Left hindlimb (tissue), 1 donor: ENCODE measurements at places on chromosomes 2 and 18.

GRCh38 chr2:231379266-231380215, 16.0 kb upstream of the B3GNT7 start:
- DNase-seq: no peak

DNA sequence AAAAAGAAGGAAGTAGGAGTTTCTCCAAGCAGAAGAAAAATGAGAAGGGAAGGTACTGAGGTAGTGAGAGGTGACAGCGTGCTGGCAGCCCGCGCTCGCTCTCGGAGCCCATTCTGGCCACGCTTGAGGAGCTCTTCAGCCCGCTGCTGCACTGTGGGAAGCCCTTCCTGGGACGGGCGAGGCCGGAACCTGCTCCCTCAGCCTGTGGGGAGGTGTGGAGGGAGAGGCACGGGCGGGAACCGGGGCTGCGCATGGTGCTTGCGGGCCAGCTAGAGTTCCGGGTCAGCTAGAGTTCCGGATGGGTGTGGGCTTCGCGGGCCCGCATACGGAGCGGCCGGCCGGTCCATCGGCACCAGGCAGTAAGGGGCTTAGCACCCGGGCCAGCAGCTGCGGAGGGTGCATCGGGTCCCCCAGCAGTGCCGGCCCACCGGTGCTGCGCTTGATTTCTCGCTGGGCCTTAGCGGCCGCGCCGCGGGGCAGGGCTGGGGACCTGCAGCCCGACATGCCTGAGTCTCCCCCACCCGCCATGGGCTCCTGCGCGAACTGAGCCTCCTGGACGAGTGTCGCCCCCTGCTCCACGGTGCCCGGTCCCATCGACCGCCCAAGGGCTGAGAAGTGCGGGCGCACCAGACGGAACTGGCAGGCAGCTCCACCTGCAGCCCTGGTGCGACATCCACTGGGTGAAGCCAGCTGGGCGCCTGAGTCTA, 11.1 kb upstream of the CYS1 start:
- no peak for DNase-seq

DNA sequence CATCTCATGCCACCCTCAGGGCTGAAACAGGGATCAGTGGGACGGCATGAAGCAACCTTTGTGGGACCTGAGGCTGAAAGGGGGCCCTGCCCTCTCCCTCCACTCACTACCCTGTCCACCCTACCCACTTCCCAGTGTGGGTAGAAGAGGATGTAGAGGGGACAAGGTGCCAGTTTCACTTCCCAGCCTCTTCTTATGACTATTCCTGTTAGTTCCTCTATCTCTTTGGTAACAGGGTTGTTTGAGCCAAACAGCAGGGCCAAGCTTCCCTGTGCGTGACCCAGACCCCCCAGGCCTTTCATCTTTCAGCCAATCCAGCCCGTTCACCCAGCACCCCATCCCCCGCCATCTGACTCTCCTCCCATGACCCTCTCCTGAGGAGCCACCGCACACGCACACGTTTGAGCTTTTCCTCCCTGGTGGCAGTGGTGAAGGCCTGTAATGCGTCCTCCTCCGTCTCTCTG, 82.3 kb downstream of the STPG4 start:
- no peak for DNase-seq

DNA sequence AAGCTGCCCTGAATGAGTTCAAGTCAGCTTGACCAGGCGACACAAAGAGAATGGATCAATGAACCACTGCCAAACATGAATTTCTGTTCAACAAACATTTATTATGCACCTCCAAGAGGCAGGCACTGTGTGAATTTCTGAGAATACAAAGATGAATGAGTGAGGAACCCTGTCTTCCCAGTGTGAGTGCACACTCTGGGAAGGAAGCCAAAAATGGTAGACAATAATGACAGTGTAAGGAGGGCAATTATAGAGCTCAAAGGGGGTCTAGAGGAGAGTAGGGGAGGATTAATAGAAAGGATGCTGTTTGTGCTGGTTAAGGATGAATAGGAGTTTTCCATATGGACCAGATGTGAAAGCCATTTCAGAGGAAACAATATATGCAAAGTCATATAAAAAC, 213.4 kb downstream of the DCC start:
- DNase-seq: no peak

DNA sequence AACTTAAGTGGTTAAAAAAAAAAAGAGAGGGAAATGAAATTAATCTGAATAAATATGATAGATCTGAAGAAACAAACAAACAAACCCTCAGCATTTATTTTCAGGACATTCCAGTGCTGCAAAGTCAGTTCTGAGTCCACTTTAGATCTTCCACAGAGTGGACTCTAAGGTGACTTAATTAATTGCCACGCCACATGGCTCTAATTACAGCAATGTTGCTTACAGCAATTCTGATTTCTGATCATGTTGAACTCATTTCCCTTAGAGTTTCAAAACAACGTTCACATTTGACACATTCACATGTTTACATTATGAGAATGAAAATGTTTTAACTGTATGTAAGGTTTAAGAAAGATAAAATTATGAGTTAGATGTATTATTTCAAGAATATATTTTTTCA, 38.6 kb upstream of the RASGRP3 start:
- no peak for DNase-seq

- no peak for DNase-seq
Observed at GRCh38 chr2:190455358-190456095, 47.4 kb downstream of the MFSD6 start.

DNA sequence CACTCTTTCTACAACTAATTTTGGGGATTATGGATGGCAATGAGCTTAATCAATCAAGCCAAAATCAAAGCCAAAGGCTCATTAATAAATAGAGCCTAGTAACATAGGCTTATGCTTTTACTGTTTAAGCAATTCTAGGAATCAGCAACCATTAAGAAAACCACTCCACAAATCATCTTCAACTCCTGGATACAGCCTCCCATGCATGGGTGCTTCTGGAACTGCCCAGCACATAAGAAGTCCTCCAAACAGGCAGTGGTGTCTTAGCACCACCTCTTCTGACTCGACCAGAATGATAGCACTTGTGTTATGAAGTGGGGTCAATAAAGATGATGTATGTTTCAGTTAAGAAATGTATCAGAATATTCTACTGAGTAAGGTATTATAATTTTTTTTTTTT, 104.4 kb upstream of the SERPINE2 start:
- DNase-seq: no peak

- DNase-seq: no peak
Observed at GRCh38 chr2:37843556-37843955, 81.5 kb upstream of the RMDN2 start.

- no peak for DNase-seq
Observed at GRCh38 chr18:32717126-32717525, 55.7 kb downstream of the KLHL14 start.

DNA sequence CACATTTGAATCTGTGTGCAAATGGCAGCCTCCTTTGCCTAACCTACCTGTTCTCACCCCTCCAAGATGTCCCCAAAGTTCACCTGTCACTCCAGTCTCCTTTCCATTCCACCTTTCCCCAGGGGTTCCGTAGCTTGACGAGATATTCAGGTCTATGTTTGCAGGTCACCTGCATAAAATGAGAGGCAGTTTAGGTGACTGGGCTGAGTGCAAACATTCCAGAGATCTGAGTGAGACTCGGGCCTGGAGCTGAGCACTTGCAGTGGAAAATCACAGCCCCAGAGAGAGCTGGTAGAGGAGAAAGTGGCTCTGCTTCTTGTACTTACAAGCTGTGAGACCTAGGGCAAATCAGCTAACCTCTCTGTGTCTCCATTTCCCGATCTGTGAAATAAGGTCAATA, 20.1 kb downstream of the CAPN14 start:
- DNase-seq: no peak

DNA sequence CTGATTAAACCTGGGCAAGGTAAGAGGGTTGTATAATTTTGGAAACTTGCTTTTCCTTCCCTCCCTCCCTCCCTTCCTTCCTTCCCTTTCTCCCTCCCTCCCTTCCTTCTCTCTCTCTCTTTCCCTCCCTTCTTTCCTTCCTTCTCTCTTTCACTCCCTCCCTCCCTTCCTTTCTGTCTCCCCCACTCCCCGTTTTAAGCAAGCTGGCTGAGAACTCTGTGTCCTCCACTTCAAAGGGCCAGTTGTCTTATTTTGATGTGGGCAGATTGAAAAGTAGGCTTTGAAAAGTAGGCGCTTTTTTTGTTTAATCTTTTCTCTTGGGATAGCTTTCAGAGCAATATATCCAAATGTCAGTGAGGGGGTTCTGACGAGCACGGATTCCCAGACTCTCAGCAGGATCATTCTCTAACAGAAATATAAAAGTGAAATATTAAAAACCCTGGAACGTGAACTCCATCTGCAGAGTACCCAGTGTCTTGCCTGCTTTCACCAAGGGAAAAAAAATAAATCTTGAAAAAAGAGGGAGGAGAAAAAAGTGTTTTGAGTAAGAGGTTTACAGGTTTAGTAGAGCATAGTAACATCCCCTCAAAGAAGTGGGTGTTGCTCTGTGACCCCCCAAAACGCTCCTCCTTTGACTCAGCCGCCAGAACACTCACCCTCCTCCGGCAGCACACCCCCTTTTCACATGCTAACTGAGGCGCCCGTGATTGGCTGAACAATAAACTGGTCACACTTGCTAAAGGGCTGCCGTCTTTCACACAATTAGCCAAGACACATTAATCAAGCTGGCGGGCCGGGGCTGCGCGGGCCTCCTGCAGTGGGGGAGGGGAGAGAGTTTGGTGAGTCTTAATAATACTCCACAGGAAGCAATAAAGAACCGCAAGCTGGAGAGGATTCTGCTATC, 52.2 kb downstream of the CDK15 start:
- DNase-seq: peak; percentile 53

DNA sequence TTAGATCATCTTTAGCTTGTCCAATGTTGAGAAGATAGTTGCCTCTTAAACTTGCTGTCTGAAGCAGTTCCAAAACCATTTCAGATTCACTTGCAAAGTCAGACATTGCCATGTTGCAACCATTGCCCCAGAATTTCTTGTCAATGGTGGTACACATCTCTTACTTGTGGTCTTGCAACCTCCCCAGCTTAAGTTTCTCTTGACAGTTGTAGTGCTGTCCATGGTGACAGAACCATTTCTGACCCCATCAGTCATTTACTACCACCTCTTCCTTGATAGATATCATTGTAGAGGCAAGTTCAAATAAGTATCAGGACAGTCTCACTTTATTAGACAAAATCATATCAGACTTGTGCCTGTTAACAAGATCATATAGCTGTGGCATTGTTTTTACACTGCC, 407.2 kb upstream of the HNRNPA3 start:
- no peak for DNase-seq

GRCh38 chr18:23487738-23488570, 15.4 kb upstream of the RMC1 start:
- no peak for DNase-seq

- DNase-seq: no peak
Observed at GRCh38 chr2:122652670-122653069, 897.2 kb downstream of the TSN start.

- DNase-seq: no peak
Observed at GRCh38 chr18:25175558-25176517, 176.1 kb downstream of the ZNF521 start.

GRCh38 chr2:211875488-211875887, 663.1 kb downstream of the ERBB4 start:
- DNase-seq: no peak

DNA sequence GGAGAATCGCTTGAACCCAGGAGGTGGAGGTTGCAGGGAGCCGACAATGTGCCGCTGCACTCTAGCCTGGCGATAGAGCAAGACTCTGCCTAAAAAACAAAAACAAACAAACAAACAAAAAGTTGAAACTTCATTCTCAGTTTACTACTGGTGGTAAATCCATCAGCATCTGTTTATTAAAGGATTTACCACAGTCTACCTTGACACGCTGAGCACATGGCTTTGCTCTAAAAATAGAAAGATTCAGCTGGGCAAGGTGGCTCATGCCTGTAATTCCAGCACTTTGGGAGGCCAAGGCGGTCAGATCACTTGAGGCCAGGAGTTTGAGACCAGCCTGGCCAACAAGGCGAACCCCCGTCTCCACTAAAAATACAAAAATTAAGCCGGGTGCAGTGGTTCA, 201.3 kb downstream of the TGIF1 start:
- DNase-seq: no peak

- no peak for DNase-seq
Observed at GRCh38 chr2:38723173-38723572, 28.0 kb downstream of the SRSF7 start.

GRCh38 chr2:204061241-204061640, 124.7 kb downstream of the ICOS start:
- no peak for DNase-seq

DNA sequence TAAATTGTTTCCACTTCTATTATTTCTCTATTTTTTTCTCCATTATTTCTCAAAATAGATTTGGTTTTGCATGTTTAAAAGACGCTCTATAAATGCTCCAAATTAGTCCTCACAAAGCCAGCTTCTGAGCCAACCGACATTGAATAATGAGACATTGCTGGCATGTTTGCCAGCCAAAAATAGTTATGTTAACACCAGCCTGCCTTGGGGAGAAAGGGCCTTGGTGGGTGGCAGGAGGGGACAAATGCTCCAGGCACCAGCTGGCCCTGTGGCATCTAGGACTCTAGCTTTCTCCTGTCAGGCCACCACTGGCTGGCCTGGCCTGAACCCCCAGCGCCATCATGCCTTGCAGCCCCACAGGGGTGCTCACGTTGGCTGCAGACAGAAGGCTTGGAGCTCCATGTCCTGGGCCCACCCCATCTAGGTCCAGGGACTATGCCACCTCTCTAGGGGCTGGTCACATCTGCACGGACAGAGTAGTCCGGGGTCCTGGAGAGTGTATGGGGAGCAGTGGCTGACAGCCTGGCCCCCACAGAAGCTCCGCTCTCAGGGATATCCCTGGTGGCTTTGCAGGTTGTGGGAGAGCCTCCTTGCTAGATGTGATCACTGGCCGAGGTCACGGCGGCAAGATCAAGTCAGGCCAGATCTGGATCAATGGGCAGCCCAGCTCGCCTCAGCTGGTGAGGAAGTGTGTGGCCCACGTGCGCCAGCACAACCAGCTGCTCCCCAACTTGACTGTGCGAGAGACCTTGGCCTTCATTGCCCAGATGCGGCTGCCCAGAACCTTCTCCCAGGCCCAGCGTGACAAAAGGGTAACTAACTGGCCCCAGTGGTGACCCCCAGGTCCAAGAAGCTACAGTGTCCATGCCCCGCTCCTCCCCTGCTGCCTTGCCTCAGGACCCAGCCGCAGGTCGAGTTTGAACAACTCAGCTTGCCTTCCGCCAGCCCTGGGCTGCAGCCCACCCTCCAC, 12.5 kb downstream of the ABCG8 start:
- DNase-seq: no peak
